Tibial artery (tissue), 4 donors: ENCODE measurements at places on chromosomes 16 and 17.
A peak's percentile ranks its signal among the peaks of the same experiment; 100 is the strongest.

GRCh38 chr16:63995025-63995424 is 1126.8 kb downstream of the CDH11 start:
- DNase-seq = no peak

DNA sequence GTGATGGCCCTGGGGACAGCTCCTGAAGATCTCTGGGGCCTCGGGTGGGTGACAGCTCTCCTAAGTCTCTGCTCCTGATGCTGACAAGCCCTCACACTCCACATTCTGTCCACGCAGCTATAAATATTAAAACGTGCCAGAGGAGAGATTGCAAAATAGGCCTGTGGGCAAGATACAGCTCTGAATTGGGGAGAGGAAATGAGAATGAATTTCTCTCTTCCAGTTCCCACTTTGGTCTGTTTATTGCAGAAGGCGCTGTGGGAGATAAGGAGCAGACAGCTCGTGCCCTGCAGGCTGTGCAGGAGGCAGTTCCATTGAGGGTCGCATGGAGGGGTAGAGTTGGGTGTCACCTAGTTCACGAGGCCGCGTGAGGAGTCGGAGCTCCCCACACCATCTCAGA is 87.5 kb upstream of the SDK2 start:
- DNase-seq = no peak

GRCh38 chr17:36876966-36877365 is 60.3 kb upstream of the LHX1 start:
- no peak for DNase-seq

DNA sequence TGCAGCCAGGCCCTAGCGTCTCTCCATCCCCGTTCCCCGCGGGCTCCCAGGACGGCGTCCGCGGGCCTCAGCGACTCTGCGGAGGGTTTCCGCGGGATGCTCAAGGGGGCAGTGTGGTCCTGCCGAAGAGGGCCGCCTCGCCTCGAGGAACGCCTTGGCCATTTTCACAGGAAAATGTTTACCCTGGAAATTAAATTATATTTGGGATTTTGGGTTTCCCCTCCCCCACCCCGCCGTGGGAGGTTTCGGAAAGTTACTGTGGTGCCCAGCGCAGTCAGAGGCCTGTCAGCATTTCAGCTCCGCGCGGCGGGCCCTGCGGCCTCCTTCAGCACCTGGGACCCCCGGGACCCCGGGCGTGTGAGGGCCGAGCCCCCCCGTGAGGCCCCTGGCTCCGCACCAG is 94.5 kb downstream of the PCTP start:
- DNase-seq = peak; percentile 76

- DNase-seq = no peak
These were observed 2.5 kb downstream of the MSRB1 start for GRCh38 chr16:1940273-1941161.

GRCh38 chr17:83091257-83092141 is 12.1 kb downstream of the METRNL start:
- DNase-seq = no peak

- no peak for DNase-seq
These were observed 3.5 kb downstream of the PIPOX start for GRCh38 chr17:29046473-29046839.

DNA sequence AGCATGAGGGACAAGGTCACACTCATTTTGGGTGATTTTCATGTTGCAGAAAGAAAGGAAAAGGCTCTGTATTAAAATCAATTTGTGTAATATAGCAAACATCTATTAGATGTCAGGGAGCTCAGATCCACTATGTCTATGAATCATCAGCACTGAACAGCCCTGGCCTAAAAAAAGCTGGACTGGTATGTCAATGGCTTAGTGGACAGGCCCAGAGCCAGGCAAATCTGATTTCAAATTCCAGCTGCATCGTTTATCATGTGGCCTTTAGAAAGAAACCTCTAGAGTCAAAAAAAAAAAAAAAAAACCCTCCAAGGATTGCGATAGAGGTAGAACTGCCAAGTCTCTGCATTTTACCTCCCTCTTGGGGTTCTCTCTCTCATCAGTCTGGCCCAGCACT is 5.4 kb downstream of the GAS7 start:
- DNase-seq = no peak

DNA sequence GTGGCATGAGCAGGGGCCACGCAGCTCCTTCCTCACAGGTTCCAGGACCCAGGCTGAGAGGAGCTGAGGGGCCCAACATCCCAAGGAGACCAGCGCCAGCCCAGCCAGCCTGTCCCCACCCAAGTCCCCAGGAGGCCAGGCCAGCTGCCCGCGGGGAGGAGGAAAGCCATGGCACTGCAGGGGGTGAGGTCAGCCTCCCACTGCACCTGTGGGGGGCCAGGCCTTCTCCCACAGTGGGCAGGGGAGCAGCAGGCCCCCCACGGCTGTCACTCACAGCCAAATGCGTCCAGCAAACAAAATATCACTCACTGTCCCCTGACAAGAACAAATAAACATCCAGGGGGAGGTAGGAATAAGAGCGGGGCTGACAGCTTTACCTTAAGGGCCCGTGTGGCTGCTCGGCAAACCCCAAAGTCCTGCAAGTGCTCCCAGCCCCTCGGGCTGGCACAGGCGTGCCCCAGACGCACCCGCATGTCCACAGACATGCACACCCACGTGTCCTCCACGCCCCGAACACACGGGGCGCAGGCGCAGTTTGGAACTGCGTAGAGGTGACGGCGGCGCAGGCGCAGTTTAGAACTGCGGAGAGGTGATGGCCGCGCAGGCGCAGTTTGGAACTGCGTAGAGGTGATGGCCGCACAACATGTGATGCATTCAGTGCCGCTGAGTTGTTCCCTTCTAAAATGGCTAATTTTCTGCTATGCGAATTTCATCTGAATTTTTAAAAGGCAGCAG is 291.1 kb downstream of the FOXL1 start:
- no peak for DNase-seq

DNA sequence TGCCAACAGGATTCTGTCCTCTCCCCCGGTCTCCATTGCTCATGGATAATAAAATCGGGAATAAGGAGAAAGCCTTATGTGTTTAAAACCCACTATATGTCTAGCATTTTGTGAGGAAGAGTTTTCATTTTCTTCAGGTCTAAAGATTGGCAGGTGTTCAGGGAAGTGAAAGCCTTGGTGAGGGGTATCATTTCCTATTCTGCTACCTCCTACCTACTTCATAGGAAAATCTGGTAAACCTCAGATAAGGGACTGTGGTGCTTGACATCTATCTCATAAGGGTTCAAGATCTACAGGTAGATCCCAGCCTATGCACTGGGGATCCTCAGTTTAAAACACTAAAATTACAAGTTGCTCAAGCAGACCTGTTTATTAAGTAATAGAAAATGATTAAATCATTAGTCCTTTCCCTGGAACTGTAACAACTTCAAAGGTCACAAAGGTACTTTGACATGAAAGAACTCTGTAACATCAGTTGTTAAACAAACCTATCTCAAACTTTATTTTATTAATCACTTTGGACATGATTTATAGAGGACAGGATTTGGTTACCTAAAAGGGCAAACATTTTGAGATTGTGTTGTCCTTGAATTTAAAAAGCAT is 6.5 kb downstream of the MOSMO start:
- no peak for DNase-seq

DNA sequence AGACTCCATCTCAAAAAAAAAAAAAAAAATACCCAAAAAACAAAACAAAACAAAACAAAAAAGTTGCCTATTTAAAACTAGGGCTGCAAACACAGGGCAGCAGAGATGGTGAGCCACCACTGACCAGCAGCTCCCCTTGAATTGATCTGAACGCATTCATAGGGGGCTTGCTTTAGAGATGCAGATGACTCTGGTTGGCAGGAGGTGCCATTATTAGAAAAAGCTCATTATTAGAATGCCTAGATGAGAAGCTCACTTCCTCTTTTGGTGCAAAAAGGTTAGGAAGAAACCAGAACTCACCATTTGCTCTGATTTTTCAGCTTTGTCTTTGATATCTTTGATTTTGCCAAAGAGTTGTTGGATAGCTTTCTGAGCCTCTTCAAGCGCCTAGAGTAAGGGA is 53.1 kb downstream of the VPS53 start:
- no peak for DNase-seq

GRCh38 chr16:9818702-9819101 is 363.5 kb downstream of the GRIN2A start:
- DNase-seq = no peak

GRCh38 chr17:64466019-64466735 is 17.3 kb downstream of the MILR1 start:
- no peak for DNase-seq

- DNase-seq = no peak
These were observed 2.9 kb downstream of the E4F1 start for GRCh38 chr16:2226245-2226793.

- DNase-seq = no peak
These were observed 59.2 kb downstream of the MRM3 start for GRCh38 chr17:841313-841712.

GRCh38 chr17:78117027-78117981 is 11.3 kb downstream of the TMC6 start:
- DNase-seq = no peak

- DNase-seq = no peak
These were observed 109.9 kb downstream of the VPS53 start for GRCh38 chr17:604765-605164.

- peak; percentile 78 for DNase-seq
These were observed 39.3 kb downstream of the CYB561 start for GRCh38 chr17:63406689-63407330.

- DNase-seq = no peak
These were observed 28.3 kb downstream of the ALDH3A2 start for GRCh38 chr17:19676896-19677295.

DNA sequence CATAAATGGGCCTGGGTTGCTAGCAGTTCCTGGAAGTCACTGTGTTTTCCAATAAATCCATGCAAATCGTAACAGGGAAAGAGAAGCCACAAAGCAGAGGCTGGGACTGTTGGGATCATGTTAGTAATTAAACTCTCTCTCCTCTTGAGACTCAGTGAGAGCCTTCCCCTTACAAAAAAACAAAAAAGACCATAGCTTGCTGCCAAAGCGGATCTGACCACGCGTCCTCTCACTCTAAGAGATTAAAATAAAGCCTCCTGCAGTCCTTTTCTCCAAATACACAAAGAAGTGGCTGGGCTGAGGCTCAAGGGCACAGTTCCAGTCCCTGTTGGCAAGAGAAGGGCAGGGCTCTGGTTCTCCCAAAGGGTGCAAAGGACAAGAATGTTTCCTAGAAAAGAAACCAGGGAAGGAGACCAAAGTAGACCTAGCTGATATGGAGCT is 38.5 kb downstream of the PIGL start:
- DNase-seq = peak; percentile 87

DNA sequence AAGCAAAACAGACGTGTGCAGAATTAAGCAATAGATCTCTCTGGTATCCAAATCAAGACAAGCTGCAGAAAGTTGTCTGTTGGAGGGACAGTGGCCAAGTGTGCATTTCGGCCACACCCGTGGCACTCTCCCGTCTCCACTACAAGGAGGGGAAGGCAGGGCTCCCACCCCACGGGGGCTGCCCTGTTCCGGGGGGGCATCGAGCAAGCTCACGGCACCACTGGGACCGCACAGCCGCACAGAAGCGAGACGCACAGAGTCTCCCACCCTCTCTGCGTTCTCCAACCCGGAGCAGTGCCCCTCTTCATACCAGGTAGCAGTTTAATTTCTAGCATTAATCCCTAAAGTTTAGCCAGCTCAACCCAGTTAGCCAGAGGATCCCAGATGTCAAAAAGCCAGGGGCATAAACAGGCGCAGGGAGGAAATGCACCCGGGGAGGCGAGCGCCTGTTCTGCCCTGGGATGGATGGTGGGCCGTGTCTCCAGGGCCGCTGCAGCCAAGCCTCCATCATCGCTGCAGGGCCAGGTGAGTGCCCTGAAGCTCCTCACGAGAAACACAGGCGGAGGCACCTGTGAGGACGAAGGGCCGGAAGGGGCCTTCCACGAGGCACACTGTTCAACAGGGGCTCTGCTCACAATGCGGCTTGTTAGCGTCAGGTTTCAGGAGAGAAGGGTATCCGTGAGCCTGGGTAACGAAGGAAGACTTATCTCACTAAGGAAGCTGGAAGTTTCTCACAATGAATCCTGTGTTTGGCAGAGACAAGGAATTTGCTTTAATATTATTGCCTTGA is 42.1 kb upstream of the METRNL start:
- no peak for DNase-seq

DNA sequence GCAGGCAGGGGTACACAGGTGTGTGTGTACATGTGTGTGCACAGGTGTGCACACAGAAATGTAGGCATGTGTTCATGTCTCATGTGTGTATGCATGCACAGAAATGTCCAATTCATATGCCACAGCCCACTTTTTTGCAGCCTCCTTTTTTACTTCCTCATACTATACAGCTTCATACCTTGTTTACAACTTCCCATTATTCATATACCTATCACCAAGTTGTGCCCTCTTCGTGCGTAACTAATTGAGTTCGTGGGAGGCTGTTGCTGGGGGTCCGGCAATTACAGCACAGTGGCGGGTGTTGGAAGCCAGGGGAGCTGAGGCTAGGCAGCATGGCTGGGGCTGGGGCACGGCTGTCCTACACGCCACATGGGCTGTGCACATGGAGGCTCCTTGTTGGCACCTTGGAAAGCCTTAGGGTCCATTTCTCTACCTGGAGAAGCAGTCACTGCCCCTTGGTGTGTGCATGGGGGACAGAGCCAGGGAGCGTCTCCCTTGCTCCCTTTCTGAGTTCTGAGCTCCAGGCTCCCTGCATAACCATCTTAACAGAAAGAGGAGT is 266.7 kb downstream of the ENGASE start:
- no peak for DNase-seq

GRCh38 chr17:81367171-81367570 is 28.1 kb upstream of the BAHCC1 start:
- DNase-seq = no peak

DNA sequence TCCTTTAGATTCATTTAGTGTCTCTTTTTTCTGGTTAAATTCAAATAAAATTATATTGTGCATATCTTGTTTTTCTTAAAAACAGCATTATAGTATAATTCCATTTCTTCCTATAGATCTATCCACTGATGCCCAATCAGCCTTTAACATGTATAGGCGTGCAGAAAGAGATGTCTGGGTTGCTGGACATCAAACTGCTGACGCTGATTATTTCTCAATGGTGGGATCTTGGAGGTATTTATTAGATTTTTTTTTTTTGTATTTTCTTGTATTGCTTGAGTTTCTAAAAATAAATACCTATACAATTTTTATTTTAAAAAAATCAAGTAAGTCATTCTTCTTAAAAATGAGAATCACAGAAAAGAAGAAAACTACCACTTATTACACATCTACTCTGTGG is 50.9 kb downstream of the COG7 start:
- DNase-seq = no peak

DNA sequence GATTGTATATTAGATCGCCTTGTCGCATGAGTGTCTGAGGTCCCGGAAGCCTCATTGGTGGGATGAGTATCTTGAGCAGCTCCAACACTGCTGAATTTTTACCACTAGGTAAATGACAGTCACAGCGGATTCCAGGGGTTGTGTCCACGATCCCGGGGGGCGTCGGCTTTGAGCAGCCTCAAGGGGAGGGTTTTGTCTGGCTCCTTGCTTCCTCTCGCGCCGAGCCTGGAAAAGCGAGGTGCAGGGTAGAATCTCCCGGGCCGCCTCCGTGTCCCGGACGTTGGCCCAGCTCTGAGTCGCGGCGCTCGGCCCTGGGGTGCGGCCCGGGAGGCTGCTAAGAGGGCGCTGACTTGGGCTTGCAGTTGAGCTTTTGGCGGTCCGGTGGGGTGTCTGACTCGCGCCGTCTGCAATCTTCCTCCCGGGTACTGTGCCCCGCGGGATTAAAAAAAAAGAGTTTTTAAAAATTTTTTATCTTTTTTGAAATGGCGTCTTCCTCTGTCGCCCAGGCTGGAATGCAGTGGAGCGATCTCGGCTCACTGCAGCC is 4.5 kb downstream of the OR1F1 start:
- DNase-seq = no peak
